T-cell (primary cell): ENCODE measurements at places on chromosomes 7 and 10. TPM values are rescaled to one million over a fixed set of nuclear protein-coding genes. Genes with fewer than 3 reads are reported as not detected.

DNA sequence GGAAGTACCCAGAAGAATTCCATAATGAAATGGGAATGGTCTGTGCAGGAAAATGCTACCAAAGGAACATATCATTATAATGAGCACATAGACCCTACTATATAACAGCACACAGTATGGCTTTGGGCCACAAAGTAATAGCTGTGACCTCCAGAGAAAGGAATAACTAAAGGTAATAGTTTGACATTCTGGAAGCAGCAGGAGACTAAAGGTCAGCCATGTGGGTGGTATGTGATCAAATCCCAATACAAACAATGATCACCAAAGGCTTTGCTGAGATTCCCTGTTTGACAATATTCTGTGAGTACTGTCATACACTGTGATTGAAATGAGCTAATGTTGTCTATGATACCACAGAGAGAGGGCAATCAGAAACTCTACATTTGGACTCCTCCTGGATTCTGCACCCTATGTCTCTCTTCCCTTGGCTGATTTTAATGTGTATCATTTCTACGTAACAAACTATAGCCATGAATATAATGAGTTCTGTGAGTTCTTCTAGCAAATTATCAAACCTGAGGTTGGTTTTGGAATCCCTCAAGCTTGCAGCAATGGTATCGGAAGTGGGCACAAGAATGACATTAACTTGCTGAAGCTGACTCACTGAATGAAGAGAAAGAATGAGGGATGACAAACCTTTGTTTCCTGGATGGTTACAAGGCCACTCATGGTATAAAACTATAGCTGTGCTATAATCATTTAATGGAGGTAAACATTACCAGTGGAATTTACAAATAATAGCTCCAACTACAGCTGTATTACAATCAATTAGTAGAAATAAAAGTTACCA, 99.6 kb downstream of the JMJD1C start:
- DNase-seq = no peak
- H3K4me3 ChIP-seq = no peak overlapping the region
- H3K36me3 ChIP-seq = no peaks in the 10 kb centered on the region
- no peaks in the 10 kb centered on the region for H3K27me3 ChIP-seq
- no peaks in the 10 kb centered on the region for H3K4me1 ChIP-seq

DNA sequence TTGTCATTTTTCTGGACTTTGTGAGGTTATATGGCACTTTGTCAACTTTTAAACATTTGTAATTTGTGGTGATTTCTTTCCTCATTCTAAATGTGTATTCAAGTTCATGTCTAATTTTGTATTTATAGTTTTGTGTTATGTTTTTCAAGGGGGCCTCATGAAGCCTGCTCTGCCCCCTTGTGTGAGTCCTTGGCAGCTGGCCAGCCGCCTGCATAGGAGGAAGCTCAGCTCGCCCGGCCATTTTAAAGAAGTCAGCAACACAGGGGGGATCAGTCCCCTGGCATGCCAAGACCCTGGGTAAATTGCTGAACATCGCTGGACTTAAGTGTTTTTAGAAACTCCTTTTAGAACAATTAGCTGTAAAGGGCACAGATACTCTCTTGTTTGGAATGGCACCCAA, 123.0 kb downstream of the ANLN start:
- H3K36me3 ChIP-seq = peaks cover 4% of the 10 kb centered on the region
- no peak overlapping the region for H3K4me3 ChIP-seq
- DNase-seq = no peak
- H3K27me3 ChIP-seq = no peaks in the 10 kb centered on the region

DNA sequence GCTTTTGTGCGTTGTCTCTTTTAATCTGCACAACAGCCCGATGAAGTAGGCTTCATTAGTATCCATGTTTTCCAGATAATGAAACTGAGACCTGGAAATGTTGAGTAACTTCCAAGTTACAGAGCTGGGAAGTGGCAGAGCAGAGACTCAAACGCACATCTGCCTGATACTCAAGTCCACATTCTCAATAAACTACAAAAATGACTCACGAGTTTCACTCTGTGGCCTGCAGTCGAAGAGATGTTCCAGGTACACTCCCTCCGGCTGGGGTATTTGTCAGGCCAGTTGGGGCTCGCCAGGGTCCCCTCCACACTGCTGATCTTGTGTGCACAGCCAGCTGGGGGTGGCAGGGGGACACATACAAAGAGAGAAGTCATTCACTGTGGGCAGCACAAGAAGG, 17.7 kb upstream of the OPALIN start:
- H3K4me1 ChIP-seq = no peaks in the 10 kb centered on the region
- H3K27ac ChIP-seq = no peak overlapping the region
- no peak overlapping the region for H3K4me3 ChIP-seq
- H3K27me3 ChIP-seq = no peaks in the 10 kb centered on the region
- H3K36me3 ChIP-seq = no peaks in the 10 kb centered on the region

DNA sequence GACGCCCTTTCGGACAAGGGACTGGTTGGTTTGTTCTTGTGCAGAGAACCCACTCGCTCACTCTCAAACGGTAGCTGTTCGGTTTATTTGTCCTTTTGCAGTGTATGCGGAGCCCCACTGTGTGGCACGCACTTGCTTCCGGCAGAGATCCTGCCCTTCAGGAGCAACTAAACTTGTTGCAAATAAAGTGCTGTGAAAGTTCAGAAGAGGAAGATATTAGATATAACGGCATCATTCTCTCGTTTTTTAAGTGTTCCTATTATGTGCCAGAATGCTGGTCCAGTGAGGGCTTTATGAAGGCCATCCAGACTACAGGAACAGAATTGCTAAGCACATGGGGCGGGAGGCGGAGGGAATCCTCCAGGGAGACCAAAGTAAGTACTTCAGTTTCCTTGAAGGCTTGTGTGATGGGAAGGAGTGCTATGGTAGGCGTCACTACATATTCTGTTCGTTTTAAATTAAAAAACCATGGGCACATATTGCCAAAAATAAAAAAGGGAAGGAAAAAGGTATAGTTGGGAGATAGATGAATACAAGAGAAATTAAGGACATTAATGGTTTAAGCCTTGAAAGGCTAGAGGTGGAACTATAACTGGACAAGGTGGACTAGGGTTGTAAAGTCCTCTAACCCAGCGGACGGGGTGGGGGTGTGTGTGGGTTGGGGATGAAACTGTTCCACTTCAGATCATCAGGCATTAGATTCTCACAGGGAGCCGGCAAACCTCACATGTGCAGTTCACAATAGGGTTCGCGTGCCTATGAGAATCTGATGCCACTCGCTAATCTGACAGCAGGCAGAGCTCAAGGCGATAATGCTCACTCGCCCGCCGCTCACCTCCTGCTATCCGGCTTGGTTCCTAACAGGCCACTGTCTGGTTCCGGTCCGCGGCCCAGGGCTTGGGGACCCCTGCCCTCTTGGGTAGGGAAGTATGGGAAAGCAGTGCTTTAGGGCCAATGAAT, 704 bp upstream of the ERLIN1 start:
- H3K27ac ChIP-seq = peak overlapping the region; percentile 61
- H3K36me3 ChIP-seq = peaks cover 2% of the 10 kb centered on the region
- no peaks in the 10 kb centered on the region for H3K27me3 ChIP-seq
- H3K4me1 ChIP-seq = peaks cover 17% of the 10 kb centered on the region
- DNase-seq = no peak

DNA sequence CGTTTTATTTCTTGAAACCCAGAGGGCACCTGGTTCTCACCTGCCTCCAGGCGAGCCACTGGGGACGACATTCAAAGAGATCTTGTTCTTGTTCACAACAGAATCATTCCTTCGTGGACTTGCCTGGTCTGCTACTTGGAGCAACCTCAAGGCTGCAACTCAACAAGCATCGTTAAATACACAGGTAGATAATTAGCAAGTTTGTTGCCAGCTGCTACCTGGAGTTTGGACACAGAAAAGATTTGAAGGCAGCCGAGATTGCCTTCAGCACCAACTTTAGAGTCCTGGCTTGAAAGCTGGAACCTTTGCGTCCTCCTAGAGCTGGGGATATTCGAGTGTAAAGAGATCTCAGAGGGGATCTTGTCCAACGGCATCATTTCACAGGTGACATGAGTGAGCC, 89.6 kb upstream of the C7orf33 start:
- no peak overlapping the region for H3K4me3 ChIP-seq
- H3K27me3 ChIP-seq = no peaks in the 10 kb centered on the region
- no peaks in the 10 kb centered on the region for H3K36me3 ChIP-seq
- DNase-seq = no peak
- no peaks in the 10 kb centered on the region for H3K4me1 ChIP-seq

DNA sequence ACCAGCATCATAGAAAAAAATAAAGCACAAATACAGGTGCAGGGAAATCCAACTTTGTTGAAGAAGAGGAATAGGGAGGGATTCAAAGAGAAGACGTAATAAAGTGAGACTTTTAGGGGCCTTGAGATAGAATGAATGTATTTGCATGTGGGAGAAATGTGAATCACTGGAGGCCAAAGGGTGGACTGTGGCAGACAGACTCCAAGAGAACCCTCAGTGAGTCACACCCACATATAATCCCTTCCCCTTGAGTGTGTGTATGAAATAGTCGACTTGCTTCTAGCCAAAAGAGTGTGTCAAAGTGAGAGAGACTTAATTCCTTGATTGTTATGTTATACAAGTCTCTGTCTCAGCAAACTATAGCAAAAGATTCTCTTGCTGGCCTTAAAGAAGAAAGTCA, 101.3 kb upstream of the GHITM start:
- no peaks in the 10 kb centered on the region for H3K4me1 ChIP-seq
- no peak for DNase-seq
- no peak overlapping the region for H3K27ac ChIP-seq
- no peaks in the 10 kb centered on the region for H3K27me3 ChIP-seq

DTX2 gene
- 42.3 TPM for total RNA-seq

LBX1 gene
- total RNA-seq = not detected
